ENCODE measurements at places on chromosomes 4 and X.

- DNase-seq = peak; percentile 70
These were observed 370.3 kb upstream of the SMIM31 start for GRCh38 chr4:164383358-164384220.

DNA sequence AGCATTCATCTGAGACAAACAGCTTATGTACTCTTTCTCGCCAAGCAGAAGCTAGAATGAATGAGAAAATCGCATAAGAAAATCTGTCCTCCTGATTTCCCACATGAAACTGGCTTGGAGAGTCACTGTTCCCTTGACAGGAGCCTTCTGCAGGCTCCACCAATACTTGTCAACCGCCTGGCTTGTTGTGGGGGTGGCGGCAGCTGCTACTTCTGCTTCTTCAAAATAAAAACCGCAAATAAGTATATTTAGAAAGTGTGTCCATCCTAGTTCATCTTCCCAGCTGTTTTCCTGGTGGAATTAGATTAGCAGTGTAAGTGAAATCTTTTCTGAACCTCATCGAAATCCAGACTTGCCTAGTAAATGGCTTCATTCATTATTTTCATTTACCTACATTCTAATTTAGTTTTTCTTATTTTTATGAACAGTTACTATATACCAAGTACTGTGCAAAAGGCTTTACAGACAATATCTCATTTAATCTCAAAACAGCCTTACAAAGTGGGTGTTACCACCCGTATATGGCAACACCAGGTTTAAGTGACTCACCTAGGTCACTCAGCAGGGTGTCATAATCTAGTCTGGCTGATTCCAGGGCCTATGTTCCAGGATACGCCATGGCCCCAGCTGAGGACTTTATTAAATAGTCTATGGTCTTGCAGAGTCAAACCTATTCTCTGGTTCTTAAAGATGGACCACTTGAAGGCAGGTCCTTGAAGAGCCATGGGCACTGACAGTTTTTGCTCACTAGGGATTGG, 104.6 kb upstream of the IGFBP7 start:
- no peak for DNase-seq

- DNase-seq = no peak
These were observed 153.7 kb upstream of the BMP3 start for GRCh38 chr4:80876810-80877209.

- DNase-seq = peak; percentile 98
These were observed 23.2 kb upstream of the AASDH start for GRCh38 chr4:56410247-56411062.

DNA sequence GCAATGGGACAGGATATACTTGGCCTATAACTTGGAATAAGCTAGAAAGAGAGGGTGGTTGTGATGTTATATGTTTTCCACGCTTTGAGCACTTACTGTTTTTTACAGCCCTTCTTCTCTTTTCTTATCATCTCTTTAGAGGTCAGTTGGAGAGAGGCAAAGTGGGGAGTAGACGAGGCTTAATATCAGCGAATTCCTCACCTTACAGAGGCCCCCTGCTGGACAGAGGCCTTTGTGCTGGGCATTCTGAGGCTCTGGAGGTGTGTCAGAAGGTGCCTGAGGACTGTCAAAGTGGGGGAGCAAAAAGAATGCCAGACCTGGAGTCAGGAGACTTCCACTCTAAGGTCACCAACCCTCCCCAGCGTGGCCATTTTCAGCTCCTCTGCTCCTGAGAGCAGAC, 42.5 kb downstream of the MAMLD1 start:
- DNase-seq = no peak

DNA sequence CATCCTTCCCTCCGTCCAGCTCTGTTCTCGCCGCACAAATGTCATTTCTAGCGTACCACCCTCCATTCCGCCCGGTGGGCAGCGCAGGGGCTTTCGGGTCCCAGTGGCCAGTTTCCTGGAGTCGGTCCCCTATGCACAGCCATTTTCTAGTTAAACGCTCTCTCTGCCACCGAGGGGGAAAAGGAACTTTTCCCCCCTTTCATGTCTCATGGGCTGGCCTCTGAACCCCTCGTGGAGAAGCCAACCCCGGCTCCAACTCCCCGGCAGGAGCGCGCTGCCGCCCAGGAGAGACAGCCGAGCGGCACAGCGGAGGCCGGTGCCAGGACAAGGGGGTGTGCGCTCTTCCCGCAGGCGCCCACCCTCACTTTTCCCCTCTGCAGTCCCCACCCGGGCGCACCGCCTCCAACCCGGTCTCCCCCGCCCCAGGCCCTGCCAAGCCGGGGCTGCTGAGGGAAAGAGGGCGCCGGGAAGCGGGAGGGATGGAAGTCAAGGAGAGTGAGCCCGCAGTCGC, 662 bp downstream of the APBB2 start:
- no peak for DNase-seq

- no peak for DNase-seq
These were observed 181.5 kb downstream of the ZIC3 start for GRCh38 chrX:137747244-137748043.

DNA sequence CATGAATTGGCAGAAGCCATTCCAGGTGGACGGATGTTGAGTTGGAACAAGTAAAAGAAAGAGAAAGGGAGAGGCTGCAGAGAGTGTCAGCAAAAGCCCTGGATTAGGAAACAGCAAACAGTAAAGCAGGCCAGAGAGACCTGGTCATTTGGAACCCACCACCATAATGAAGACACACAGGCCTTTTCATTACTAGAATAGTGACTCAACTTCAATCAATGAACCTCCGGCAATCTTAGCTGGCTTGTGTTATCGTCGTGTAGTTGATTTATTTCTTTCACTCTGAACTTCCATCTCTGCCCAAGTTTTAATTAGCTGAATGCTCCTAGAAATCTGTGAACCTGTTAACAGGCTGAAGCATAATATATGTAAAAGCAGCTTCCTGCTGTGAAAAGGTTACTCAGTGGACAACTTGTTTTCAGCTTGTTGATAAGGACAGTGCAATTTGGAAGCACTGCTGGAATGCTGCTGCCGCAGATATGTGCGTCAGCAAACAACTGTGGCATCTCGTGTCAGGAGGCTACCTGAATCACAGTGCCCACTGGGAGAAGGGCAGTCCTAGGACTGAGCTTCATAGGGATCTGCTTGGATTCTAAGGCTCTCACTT, 68.8 kb downstream of the SPANXN4 start:
- no peak for DNase-seq

DNA sequence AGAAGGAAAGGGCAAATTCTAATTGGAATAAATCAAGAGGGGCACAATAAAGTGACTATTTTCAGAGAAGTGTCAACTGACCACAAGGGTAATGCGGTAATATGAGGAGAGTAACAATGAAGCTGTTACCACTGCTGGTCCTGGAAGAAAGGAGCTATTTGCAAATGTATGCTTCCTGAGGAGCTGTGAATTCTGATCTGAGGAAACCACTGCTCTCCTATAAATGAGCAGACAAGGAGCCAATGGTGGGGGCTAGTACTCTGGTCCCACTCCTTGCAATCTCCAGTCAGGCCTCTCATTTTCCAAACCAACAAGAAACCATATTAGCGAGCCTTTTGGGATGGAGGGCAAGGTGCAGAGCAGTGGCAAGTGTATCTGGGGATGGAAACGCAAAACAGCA, 770.2 kb downstream of the FSTL5 start:
- DNase-seq = no peak

- DNase-seq = peak; percentile 79
These were observed 5.0 kb downstream of the LNX1 start for GRCh38 chr4:53586121-53586816.

GRCh38 chr4:152734015-152734698, 45.4 kb downstream of the TIGD4 start:
- no peak for DNase-seq

- DNase-seq = no peak
These were observed 335.4 kb downstream of the DHX15 start for GRCh38 chr4:24248674-24249630.

DNA sequence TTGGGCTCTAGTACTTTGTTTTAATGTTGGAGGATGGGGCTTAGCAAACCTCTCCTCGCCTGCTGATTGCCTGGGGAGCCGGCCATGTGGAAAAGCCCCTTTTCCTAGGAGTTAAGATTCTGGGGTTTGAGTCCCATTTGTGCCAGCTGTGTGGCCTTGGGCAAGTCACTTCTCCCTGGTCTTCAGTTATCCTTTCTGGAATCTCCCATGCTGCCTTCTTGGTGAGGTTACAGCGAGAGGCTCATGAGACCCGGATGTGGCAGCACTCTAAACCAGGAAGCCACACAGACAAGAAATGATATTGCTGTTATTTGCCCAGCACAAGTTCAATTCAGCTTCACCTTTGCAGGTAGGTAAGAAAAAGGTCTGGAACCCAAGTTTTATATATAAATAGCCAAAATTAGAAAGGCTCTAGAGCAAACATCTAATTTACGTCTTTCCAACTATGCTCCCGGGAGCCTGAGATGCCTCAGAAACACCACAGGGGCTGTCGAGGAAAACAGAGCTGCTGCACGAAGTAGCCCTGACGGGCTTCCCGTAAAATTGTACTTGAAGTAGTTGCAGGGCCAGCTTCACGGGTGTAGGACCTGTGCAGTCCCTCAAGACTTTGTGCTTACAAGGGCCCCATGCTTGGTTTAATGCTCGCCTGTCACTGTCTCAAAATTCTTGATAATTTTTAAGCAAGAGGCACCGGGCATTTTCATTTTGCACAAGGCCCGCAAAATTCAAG, 8.3 kb upstream of the SASH3 start:
- DNase-seq = no peak

- no peak for DNase-seq
These were observed 64.5 kb downstream of the STX18 start for GRCh38 chr4:4477391-4477790.

GRCh38 chr4:6680372-6681034, 13.2 kb upstream of the S100P start:
- no peak for DNase-seq

DNA sequence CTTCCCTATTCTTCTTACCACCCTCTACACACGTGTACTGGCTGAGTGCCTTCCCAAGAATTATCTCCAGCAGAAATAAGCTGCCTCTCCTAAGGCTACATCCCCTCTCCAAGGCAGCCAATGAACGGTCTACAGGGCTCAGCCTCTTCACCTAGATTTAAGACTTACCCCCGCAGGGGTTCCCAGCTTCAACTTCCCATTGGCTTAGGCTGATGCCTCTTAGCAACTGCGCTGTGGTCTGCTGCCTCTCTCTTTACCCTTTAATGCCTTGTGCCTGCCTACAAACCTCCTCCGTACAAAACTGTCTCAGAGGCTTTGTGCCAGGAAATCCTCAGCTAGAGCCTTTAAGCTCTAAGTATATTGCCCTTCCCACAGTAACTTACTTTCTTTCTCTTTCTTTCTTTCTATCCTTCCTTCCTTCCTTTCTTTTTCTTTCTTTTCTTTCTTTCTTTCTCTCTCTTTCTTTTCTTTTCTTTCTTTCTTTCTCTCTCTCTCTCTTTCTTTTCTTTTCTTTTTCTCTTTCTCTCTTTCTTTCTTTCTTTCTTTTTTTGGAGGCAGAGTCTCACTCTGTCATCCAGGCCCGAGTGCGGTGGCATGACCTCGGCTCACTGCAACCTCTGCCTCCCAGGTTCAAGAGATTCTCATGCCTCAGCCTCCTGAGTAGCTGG, 15.1 kb upstream of the PIGA start:
- DNase-seq = no peak

DNA sequence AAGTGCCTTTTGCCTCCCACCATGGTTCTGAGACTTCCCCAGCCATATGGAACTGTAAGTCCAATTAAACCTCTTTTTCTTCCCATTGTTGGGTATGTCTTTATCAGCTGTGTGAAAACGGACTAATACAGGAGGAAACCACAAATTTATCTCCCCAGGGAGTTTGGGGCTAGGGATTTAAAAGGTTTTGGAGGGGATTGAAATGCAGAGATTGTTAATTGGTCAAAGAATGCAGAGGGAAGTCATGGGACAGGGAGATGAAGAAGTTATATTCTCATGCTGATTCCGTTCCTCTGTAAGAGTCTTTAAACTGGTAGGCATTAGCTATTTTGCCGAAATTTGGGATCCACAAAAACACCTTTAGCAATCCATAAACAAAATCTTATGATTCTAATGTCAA, 57.9 kb downstream of the TKTL2 start:
- DNase-seq = no peak

- DNase-seq = peak; percentile 58
These were observed 803.6 kb downstream of the GLUD2 start for GRCh38 chrX:121851033-121851432.

- DNase-seq = no peak
These were observed 16.4 kb downstream of the CCKAR start for GRCh38 chr4:26473893-26474292.

DNA sequence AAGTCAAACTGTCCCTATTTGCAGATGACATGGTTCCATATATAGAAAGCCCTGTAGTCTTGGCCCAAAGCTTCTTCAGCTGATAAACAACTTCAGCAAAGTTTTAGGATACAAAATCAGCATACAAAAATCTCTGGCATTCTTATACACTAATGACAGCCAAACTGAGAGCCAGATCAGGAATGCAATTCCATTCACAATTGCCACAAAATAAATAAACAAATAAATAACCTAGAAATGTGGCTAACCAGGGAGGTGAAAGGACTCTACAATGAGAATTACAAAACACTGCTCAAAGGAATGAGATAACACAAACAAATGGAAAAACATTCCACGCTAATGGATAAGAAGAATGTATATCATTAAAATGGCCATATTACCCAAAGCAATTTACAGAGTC, 52.9 kb upstream of the CXCL8 start:
- no peak for DNase-seq

DNA sequence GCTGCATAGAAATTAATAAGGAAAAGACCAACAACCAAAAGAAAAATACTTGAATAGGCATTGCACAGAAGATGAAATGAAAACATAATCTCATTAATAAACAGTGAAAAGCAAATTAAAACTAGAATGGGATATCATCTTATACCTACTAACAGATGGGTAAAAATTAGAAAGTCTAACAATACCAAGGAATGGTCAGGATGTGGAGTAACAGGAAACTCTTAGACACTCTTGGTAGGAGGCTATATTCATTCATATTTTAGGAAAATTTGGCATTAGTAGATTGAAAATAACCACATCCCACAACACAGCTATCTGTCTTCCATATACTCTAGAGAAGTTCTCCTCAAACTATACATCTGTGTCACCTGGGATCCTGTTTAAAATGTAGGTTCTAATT, 36.3 kb downstream of the SEC24B start:
- DNase-seq = no peak

GRCh38 chrX:38941675-38942074, 140.4 kb downstream of the MID1IP1 start:
- DNase-seq = no peak

DNA sequence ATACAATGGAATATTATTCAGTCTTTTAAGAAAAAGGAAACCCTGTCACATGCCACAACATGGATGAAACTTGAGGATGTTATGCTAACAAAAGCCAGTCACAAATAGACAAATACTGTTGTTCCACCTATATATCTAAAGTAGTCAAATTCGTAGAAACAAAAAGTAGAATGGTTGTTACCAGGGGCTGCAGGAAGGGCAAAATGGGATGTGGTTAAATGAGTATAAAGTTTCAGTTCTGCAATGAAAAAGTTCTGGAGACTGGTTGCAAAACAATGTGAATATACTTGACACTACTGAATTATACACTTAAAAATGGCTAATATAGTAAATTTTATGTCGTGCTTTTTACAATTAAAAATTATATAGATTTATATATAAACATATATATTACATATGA, 12.2 kb downstream of the SPOCK3 start:
- DNase-seq = no peak

- peak; percentile 78 for DNase-seq
These were observed 13.0 kb upstream of the CXCL2 start for GRCh38 chr4:74111990-74112389.

GRCh38 chrX:23736030-23736429, 7.0 kb downstream of the ACOT9 start:
- DNase-seq = no peak

Data from astrocyte of the spinal cord (primary cell).